Stimulated activated CD4-positive, alpha-beta T cell treated with anti-CD3 and anti-CD28 coated beads, Interleukin-1b, Interleukin-23, amount 100 ng/mL, for 48 hours (primary cell): ENCODE measurements at places on chromosomes 13 and 19.

GRCh38 chr19:3572855-3573161 lies at the start of gene HMG20B:
Gene HMG20B (plus strand): TSS chr19:3572944. CDS start chr19:3573310, 366 bp downstream.
- DNase-seq = no peak

- DNase-seq = no peak
Measured at GRCh38 chr19:3954107-3954506, 16.8 kb downstream of the DAPK3 start.

- no peak for DNase-seq
Measured at GRCh38 chr19:39299832-39300231, 3.6 kb downstream of the IFNL1 start.

GRCh38 chr13:69373747-69374425 lies 733.7 kb upstream of the ATXN8OS start:
- no peak for DNase-seq

DNA sequence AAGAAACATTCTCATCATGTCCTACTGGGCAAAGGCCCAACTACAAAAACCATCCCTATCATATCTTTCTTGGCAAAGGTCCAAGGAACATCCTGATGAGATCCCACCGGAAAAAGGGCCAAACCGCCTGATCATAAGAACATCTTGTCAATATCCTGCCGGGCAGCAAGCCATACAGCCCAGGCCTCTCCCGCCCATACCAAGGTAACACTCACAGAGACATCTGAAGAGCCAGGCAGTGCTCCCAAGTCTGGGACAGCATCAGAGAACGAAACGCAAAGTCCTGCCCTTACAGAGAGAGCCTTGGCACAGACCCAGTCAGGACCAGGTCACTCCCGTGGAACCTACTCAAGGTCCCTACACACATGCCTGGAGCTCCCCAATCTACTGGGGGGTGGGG lies 18.5 kb upstream of the ZNF331 start:
- no peak for DNase-seq

- no peak for DNase-seq
Measured at GRCh38 chr19:17840019-17840418, 7.8 kb downstream of the JAK3 start.

DNA sequence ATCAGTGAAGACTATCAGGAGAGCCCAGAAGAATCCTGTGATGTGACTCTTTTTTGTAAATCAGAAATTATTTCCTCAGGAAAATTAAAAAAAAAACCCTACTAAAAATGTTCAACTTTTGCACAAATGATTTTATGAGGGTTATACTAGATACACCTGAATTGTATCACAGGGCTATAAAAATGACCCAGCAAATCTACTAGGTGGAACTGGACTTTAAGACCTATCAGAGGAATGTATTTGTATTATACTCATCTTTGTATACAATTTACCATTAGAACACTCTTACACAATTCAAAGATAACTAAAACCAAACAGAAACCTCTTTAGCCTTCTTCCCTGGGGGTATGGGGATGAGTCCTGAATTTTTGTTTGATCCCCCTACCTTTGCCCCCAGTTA lies 7.2 kb downstream of the FBXL3 start:
- no peak for DNase-seq
